Vagina (tissue), 2 donors: ENCODE measurements at places on chromosomes 12 and 14.

DNA sequence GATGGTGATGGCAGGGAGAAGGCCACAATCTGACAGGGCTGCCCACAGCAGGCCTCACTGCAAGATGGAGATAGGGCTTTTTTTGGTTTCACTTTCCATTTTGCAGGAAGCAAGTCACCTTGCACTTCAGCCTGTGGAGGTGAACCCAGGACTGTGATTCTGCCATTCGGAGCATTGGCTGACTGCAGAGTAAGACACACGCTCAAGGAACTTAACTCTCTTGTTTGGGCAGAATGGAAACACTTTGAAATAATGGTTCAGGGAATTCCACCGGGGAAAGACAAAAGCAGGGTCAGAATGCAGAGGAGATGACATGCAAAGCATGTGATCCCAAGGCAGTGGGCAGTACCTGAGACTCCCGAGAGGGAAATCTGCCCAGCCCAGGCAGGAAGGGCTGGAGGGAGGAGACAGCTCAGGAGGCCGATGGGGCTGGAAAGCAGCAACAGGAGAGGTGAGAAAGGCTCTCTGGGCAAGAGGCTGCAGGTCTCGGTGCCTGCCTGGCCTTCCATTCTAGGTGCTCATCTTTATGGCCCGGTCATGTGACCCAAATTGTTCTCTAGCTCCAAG, 58.7 kb upstream of the PRMT8 start:
- no peak for DNase-seq

DNA sequence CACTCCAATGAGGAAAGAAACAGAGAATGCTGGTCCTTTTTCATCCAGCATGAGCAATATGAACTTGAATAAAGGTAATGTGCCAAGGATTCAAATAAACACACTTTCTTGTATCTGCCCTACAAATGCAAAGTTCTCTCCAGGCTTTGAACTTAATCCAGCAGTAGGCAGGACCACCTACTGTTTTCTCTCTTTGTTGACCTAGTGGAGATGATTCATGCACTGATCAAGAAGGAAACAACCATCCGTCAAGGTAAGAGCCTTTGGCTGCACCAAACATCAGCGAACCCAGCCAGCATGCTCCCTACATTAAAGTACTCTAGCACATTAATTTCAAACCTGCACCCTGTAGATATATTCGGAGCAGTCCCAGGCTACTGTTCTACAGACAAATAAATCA, 489.3 kb downstream of the GALC start:
- DNase-seq: no peak

DNA sequence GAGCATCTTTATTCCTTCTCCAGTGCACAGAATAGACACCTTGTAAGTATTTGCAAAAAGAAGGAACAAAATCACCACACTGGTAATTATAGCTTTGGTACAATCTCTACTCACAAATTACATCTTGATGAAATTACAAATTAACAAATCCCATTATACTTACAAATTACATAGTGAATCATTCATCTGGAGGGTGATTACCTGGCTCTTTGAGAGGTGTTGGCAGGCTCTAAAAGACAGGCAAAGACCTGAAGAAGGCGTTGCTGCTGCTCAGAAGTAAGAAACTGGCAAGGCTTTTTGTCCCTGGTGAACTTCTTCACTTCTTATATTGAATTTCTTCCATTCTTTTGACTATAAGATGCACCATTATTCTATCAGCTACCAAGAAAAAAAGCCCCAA, 21.7 kb upstream of the LMNTD1 start:
- no peak for DNase-seq

DNA sequence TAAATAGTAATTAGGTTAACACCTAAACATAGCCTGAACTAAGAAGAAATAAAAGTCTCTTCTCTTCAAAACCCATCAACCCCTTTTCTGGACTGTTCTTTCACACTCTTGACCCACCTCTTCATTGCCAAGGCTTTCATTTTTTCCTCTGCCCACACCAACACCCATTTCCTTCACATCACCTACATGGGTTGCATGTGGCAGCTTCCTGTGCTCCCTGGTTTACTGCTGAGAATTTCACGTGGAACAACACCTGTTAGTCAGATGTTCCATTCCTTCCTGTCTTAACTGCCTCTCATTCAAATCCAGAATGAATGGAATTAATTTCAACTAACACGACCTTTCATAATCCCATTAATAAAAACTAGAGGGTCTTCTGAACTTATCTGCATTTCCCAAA, 157.3 kb downstream of the BCAT1 start:
- DNase-seq: no peak

DNA sequence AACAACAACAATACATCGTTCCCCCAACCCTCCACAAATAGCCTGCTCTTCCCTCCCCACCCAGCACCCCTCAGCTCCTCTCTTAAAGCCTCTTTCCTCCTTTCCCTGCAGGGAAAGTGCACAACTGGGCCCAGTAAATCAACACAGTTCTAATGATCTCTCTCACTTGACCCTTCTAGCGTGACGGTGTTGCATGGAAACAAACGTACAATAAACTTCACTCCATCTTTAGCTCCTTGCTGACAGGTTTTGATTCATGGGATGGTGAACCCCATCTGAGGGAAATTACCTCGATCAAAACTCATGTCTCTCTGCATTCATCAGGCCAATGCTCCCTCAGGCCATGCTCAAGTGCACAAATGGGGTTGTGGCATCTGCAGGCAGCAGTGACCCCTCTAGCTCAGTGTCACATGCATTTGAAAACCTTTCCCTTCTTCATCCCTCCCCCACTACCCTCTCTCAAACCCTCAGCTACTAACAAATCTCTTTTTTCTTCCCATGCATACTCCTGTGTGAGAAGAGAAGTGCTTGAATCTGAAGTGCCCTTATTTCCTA, 22.9 kb downstream of the GDF11 start:
- DNase-seq: no peak

DNA sequence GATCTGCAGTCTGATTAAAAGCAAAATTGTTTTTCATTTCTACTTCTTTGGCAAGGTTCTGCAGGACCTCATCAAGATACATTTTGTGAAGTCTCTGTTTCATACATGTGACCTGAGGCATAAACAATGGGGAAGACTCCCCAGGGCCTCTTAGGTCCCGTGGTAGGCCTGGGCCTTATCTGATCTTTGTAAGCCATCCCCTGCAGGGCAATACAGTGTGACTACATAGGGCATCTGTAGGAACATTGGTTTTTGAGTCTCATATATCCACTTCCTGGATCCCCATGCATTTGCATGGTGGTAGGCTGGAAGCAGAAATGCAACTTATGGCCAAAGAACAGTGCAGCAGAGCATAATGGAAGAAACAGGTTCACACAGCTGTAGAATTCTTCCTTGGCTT, 6.0 kb downstream of the FAR2 start:
- no peak for DNase-seq

DNA sequence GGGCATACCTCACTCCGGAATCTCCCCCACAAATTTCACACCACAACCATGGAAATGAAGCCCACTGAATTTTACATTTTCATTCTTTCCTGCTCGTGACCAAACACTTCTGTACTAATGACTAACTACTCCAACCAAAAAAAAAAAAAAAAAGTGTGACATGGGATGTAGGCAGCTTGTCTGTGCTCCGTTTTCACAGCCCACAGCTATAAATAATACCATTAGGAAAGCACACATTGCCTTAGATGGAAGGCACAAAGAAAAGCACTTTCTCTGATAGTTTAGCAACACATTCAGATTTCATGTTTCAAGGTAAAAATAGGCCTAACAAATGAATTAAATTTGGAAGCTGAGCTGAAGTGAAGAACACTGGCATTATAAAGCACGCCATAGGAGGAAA, 42.5 kb downstream of the DUSP6 start:
- DNase-seq: no peak

GRCh38 chr14:96922986-96923385, 125.8 kb downstream of the VRK1 start:
- no peak for DNase-seq

DNA sequence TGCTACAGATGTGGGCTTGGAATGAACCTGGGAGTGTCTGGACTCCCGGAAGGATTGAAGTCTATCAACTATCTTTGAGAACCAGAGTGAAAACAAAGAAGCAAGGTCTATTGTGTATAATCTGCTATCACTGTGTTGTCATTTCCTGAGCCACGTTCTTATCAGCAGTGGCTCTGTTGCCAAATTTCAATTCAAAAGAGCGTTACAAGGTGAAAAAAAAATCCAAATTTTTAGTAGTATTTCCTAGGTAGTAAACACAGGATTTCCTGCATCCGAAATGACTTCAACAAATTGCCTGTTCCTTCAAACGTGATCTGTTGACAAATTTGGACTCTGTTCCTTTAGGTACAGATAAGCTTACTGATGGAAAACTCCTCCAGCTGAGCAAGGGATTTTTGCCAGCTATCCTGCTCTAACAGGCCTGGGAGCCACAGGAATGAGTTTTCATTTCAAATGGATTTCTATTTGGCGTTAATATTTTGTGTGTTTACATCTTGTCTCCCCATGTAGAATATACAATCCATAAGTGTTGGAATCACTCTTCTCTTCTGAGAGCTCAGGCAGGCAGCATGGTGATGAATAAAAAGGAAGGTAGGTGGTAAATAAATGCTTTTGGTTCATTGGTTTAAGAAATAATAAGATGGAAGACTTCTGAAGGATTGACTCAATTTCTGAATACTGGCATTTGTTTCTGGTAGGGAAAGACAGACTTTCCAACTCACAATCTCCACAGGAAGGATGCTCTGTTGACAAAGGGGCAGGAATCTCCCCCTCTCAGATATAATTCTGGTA, 58.5 kb downstream of the GPR135 start:
- DNase-seq: no peak

- no peak for DNase-seq
Measured at GRCh38 chr12:6853626-6854025, 1.7 kb downstream of the USP5 start.

DNA sequence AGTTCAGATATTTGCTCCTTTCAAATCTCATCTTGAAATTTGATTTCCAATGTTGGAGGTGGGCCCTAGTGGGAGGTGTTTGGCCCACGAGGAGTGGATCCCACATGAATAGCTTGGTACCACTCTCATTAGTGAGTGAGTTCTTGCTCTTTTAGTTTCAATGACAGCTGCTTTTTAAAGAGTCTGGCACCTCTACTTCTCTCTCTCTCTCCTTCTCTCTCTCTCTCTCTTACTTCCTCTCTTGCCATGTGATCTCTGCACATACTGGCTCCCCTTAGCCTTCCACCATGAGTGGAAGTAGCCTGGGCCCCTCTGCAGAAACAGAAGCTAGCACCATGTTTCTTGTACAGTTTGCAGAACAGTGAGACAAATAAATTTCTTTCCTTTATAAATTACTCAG, 25.1 kb downstream of the GPR65 start:
- DNase-seq: no peak

DNA sequence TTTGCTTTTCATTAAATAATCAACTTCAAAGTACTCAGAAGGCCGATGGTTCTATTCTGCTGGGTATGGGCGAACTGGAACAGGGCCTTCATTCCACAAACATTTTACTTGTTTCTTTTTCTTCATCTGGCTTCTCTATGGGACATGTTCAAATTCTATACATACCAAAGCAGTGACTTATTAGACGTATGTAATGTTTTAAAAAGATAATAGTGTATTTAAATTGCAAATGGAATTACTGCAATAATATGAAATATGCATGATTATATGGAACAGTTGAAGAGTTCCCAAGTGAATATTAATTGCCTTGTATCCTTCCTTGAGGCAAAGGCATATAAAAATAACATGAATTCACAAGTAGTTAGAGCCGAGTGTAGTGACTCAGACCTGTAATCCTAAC, 75.5 kb downstream of the FAR2 start:
- DNase-seq: no peak

DNA sequence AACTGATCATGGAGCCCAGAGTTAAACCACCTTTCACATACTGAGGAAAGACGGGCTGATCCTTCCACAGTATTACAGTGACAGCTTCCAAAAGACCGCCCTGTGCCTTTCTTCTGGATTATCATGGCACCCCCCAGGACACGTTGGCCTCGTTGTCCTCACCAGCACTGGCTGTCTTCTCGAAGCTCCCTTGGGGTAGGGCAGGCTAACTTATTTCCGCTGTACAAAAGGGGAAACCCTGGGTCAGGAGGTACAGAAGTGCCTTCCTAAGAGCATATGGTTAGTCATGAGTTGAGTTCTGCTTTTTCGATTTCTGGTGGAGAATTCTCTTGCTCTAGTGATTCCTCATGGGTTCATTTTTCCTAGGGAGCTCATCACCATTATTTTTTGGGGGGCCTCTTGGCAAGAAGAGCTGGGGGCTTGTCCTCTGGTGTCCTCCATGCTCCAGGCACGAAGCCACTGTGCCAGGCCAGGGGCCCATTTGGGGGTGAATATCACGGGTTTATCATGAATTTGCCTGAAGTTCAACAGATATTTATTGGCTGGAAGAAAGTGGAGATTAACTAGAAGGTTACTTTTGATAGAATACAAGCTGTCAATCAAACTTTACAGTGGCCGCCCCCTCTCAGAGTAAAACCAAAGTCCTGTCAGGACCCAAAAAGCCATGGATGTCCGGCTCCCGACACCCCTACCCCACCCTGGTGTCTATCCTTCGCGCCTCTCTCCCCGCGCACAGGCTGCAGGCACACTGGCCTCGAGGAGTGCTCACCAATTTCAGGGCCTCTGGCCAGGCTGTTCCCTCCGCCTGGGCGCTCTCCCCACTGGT, 8.8 kb upstream of the TRAF3 start:
- DNase-seq: no peak

DNA sequence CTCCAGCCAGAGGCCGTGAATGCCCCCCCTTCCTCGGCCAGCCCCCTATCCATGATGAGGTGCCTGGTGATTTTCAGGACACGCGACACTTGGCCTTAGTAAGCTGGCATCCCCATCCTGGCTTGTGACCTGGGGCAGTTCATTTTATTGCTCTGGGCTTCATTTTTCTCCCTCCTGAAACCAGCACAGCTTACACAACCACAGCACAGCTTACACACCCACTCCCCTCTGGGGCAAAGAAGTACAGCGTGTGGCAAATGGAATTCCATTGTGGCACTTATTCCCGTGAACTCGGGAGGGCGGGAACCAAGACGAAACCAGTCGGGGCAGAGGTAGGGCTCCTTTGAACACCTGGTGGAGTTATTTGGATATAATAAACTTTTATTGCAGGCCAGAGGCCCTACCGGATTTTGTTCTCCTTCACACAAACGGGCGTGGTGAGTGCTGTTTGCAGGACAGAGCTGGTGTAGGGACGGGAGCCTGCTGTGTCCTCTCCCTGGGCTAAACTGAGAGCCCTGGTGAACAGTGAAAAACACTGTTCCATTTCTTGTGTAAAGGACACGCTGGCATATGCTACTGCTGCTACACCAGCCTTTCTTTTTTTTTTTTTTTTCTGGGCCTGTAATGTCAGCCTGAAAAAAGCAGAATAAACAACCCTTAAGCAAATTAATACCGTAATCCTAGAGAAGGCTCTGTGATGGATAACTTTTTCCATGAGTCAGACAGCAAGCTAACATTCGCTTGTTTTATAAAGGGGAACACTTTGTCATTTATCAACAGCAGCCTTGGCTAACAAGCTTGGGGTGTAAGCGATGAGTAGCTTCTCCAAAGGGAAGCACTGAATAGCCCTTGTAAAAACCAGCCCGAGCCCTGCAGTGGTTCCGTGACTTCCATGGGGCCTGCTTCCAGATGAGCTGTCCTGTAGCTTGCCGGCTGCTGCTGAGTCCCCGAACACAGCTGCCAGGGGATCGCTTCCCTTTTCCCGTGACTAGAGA, 29.3 kb downstream of the CD9 start:
- peak; percentile 97 for DNase-seq

- DNase-seq: no peak
Measured at GRCh38 chr12:50677858-50678257, 86.0 kb upstream of the ATF1 start.
